Mucosa of gallbladder (tissue), 1 donor: ENCODE measurements at places on chromosomes 5 and 9. TPM values are rescaled to one million over a fixed set of nuclear protein-coding genes. Genes with fewer than 3 reads are reported as not detected.

DNA sequence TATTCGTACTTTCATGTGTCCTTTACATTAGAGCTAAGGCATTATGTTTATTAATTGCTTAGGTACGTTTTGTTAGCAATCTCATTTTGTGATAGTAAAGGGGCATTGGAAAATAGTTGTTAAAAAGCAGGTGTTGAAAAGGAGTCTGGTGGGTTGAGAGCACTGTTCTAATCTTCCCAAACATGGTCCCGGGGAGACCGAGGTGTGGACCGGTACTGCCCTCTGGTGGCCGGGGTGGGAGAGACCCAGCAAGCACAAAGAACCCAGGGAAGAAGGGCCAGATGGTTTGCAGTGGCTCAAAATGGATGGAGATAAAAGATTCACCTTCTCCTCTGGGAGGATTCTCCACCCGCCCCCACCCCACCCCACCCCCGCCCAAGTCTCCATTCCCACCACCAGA lies 26.1 kb downstream of the IDNK start:
- peak; percentile 68 for DNase-seq

DNA sequence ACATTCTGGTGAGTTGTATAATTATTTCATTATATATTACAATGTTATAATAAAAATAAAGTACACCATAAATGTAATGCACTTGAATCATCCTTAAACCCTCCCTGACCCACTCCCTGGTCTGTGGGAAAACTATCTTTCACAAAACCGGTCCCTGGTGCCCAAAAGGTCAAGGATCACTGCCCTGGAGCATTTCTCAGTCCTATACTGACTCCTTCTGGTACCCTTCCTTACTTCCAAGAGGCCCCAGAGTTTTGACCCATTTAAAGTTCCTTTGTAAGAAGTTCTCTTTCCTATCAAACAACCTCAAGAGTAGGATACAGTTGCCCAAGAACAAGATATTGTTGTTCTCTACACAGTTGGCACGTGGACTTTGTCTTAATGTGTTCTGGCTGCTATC lies 88.9 kb upstream of the TRPM3 start:
- no peak for DNase-seq

AHRR gene
- total RNA-seq, result 3.5 TPM

C9 gene
- total RNA-seq, result 1.0 TPM

SH2D3C gene
- 9.1 TPM for total RNA-seq

GRCh38 chr5:61449804-61450492 lies 117.9 kb downstream of the ZSWIM6 start:
- DNase-seq, result peak; percentile 24

- DNase-seq, result peak; percentile 35
Observed at GRCh38 chr5:39376293-39376714, 12.0 kb upstream of the C9 start.
